IPS DF 6.9 (cell line): ENCODE measurements at places on chromosomes 16 and 17.

GRCh38 chr16:13378151-13378550, 476.8 kb downstream of the SHISA9 start:
- H3K36me3 ChIP-seq = no peaks in the 10 kb centered on the region
- no peak overlapping the region for H3K4me3 ChIP-seq
- no peak overlapping the region for H3K27ac ChIP-seq
- no peaks in the 10 kb centered on the region; the same call in 1 of the 2 replicates for H3K4me1 ChIP-seq
- H3K27me3 ChIP-seq = no peaks in the 10 kb centered on the region

GRCh38 chr16:683396-684070, 601 bp downstream of the JMJD8 start:
- H3K36me3 ChIP-seq = peaks cover 28% of the 10 kb centered on the region
- H3K27ac ChIP-seq = no peak overlapping the region
- DNase-seq = no peak
- no peaks in the 10 kb centered on the region for H3K27me3 ChIP-seq

DNA sequence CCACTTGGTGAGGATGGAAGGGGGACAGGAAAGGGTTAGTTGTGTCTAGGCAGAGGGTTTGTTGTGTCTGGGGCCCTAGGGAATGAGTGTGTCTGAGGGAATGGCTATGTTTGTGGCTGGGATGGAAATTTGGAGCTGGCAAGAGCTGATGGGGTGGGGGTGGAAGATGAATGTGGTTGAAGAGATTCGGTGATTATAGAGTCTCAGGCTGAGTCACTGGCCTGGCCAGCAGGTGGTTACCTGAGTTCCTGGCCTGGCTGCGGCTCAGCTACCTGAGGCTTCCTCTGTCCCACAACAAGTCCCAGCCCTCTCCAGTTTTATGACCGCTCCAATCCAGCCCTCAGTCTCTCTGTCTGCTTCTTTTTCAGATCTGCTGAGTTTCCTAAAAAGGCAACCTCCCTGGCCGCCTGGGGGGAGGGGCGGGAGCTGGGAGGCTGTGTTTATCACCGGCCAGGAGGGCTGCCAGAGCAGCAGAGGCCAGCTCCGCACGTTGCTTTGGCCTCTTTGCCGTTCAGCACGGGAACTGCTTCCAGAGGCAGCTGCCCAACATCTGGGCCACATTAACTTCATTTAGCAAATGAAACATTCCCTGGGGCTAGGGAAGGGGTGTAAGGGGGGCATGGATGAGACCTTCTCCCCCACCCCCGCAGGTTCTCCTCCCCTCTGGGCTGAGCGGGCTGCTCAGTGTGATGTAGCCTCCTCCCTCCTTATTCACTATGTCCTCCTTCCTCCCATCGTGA, 21.8 kb downstream of the ITGB3 start:
- no peaks in the 10 kb centered on the region for H3K27me3 ChIP-seq
- H3K36me3 ChIP-seq = no peaks in the 10 kb centered on the region
- DNase-seq = no peak
- H3K4me3 ChIP-seq = no peak overlapping the region
- H3K4me1 ChIP-seq = peaks cover 5% of the 10 kb centered on the region; the same call in 1 of the 2 replicates

DNA sequence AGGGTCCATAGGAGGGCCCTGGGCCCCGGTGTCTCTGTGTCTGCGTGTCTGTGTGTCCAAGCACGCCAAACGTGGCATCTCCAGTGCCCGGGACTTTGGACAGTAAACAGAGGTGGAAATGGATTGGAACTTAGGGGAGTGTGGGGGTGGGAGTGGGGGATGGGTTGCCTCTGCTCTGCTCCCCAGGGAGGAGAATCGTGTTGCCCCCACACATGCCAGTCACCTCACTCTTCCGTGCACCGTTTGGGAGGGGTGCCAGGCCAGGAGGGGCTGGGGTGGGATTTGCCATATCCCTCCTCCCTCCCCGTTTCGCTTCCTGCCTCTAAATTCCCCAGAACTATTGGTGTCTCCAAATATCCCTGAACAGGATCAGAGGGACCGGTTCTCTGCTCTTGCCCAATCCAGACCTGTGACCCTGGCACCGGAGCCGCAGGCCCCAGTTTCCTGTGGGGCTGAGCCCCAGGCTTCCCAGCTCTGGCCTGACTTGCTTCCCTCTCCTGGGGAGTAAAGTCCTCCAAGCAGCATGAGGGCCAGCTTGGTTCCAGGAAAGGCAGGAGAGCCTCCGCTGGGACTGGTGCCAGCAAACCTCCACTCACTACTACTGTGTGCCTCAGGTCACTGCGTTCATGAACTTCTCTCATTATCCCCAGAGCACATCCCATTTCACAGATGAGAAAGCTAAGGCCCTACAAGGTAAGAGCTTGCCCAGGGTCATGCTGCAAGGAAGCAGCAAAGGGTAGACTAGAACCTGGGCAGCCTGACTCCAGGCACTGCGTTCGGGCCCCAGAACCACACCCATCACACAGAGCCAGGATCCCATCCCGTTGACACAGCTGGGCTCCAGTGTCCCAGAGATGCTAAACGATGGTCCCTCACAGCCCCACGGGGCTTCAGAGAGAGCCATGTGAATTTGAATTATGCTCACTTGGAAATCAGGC, at the start of gene ASGR1:
Gene ASGR1 (minus strand): TSS at position 54 of the 938 bp plus-strand sequence. CDS start 807 bp downstream, outside the sequence.
- no peak within 1 kb of the TSS for H3K27ac ChIP-seq
- peaks cover 3% of the 10 kb centered on the region; the same call in 1 of the 2 replicates for H3K27me3 ChIP-seq
- peak within 1 kb of the TSS; percentile 45; the same call in 1 of the 2 replicates for H3K4me3 ChIP-seq
- no peak for DNase-seq
- peaks cover 1% of the 10 kb centered on the region; the same call in 1 of the 2 replicates for H3K4me1 ChIP-seq

DNA sequence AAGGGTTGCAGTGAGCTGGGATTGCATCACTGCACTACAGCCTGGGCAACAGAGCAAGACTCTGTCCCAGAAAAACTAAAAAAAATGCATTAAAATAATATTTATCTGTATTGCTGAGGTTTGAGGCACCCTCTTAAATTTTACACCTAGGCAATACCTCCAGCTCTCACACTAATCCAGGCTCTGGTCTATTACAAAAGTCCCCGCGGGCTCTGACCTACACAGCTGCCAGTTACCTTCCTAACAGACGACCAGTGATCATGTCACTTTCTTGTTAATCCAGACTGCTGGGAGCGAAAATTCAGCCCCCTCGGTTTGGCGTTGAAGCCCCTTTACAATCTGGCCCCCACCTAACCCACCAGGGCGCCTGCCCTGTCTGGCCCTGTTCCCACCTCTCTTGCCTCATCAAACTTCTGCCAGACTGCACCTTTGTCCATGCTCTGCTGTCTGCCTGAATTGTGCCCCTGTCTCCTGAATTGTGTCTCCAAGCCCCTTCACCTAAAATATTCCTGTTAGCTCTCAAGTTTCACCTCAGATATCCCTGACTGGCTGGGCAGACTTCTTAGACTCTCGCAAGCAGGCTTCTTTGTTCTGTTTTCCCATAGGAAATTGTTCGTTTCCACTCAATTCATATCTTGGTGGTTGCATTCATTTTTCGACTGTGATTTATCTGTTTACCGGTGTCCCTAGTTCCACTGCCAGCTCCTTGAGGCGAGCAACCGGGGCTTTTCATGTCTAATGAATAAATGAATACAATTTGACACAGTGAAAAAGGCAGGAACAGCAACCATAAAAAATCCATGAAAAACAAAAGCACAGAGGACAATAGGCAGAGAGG, 65.9 kb downstream of the PITPNC1 start:
- peaks cover 3% of the 10 kb centered on the region; the same call in 1 of the 2 replicates for H3K4me1 ChIP-seq
- no peaks in the 10 kb centered on the region for H3K27me3 ChIP-seq
- no peak for DNase-seq
- H3K4me3 ChIP-seq = no peak overlapping the region
- H3K27ac ChIP-seq = no peak overlapping the region

DNA sequence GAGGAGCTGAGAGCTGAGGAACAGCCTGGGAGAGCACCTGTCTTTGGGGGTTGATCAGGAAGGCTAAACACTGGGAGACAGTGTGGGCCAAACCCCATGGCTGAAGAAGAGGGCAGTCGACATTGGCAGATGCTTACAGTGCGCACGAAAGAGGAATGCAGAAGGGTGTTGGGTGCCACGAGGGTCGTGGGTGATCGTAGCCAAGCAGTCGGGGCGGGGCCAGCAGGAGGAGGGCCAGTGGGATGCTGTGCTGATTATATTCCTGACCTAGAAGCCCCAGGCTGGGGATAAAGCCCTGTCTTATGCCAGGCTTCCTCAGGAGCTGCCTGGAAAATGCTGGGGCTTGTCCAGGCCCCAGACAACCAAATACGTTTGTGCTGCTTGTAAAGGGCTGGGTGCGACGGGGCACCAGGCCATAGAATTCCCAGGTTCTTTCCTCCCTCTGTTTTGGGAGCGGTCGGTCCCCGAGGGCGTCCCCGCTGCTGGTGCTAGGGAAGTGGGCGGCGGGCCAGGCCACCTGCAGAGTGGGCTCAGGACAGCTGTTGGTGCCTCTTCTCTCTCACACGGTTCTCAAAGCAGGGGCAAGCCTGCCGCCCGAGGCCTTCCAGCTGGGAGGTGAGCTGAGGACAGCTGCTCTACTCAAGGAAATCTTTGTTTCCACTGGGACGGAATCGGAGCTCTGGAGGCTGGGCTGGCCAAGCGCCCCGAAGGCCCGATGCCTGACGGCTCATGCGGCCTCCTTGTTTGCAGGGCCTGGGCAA, 10.0 kb downstream of the C1QTNF1 start:
- no peak overlapping the region for H3K27ac ChIP-seq
- no peaks in the 10 kb centered on the region for H3K27me3 ChIP-seq
- no peak overlapping the region for H3K4me3 ChIP-seq
- no peaks in the 10 kb centered on the region for H3K36me3 ChIP-seq

- no peak overlapping the region for H3K4me3 ChIP-seq
- H3K27ac ChIP-seq = no peak overlapping the region
- no peaks in the 10 kb centered on the region for H3K27me3 ChIP-seq
- no peak for DNase-seq
- no peaks in the 10 kb centered on the region for H3K4me1 ChIP-seq
Observed at GRCh38 chr16:7731141-7731540, 398.5 kb downstream of the RBFOX1 start.

DNA sequence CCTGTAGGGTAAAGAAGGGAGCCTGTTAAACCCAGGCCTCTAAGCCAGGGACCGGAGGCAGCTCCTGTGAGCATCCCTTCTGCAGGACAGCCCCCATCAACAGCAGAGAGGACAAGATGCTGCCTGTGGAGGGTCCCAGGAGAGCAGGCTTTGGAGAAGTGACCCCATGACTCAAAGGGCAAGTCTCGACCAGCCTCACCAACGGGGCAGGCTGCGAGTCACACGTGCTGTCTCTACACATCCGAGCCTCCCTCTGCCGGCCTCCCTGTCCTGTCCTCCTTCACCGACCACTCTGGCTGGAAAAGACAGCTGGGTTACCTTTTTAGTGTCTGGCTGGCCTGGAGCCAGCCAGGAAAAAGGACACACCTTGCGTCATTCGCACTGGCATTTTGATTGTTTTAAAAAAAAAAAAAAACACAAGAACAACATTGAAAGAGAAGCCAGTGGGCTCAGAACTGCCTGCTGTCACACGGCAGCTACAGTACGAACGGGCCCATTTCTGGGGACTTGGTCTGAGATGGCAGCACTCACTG, 74.5 kb upstream of the RCVRN start:
- H3K27ac ChIP-seq = no peak overlapping the region
- H3K4me3 ChIP-seq = no peak overlapping the region
- no peak for DNase-seq

DNA sequence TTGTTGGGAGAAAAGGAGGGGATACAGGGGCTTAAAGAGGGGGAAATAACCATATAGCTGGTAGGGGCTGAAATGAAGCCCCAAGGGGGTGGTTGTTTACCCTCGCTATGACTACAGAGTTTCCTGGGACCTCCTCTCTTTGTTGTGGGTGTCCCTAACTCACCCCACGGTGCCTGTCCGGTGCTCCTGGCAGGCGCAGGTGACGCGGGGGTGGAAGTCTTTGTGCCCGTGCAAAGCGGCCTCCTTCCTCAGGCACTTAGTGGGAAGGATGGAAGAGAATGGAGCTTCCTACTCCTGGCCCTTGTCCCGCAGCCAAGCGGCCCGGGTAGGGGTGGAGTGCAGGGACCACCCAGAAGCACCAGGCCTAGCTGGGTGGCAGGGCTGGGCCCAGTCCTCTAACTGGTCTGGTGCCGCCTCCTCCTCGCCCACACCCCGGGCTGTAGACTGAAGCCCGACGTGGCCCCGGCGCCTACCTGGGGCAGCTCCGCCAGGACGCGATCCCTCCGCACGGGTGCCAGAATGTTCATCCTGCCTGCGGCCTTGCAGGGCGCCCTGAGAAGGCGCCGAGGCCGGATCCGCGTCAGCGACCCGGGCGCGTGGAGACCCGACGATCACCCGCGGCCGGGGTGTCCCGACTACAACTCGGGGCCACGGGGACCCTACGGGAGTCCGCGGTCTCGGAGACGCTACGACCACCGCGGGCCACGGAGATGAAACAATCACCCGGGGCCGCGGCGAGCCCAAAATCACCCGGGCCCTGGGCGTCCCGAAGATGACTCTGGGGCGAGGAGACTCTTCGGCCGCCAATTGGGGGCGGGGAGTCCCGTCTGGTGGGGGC, 709 bp downstream of the RAB34 start:
- DNase-seq = no peak
- no peaks in the 10 kb centered on the region for H3K27me3 ChIP-seq
- no peak overlapping the region for H3K27ac ChIP-seq
- H3K4me1 ChIP-seq = peaks cover 3% of the 10 kb centered on the region
- H3K36me3 ChIP-seq = peaks cover 18% of the 10 kb centered on the region

GRCh38 chr17:76353004-76353598, 615 bp downstream of the PRPSAP1 start:
- peaks cover 1% of the 10 kb centered on the region; the same call in 1 of the 2 replicates for H3K4me1 ChIP-seq
- peak overlapping the region; percentile 93; the same call in 1 of the 2 replicates for H3K4me3 ChIP-seq
- no peaks in the 10 kb centered on the region for H3K36me3 ChIP-seq
- H3K27ac ChIP-seq = no peak overlapping the region

GRCh38 chr16:2795395-2796143, 2.7 kb upstream of the PRSS41 start:
- no peaks in the 10 kb centered on the region for H3K36me3 ChIP-seq
- no peaks in the 10 kb centered on the region for H3K27me3 ChIP-seq
- no peak overlapping the region for H3K4me3 ChIP-seq
- no peak for DNase-seq

DNA sequence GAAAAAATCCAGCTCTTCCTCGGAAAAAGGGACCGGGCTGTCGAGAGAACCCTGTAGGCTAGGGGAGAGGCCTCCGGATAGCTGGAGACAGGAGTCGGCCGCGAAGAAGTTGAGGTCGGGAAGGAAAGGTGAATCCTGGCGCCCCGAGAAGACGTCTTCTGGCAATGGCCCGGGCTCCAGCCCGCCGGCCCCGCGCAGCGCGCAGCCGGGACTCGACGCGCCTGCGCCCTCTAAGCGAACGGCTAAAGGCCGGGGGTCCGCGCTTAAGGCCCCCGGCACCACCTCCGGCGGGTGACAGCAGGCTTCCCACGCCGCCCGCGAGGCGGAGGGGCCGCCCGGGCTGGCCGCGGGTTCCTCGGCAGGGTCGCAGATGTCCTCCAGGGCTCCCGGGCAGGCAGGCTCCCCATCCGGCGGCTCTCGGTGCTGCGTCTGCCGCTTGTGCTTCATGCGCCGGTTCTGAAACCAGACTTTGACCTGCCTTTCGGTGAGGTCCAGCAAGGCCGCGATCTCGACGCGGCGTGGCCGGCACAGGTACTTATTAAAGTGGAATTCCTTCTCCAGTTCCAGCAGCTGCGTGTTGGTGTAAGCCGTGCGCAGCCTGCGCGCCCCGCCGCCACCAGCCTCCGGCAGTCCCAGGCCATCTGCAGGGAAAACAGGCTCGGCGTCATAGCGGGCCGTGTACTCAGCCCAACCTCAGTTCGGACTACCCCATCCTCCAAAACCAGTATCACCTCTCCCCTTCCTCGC, 1.6 kb downstream of the HOXB2 start:
- H3K36me3 ChIP-seq = no peaks in the 10 kb centered on the region
- peaks cover 77% of the 10 kb centered on the region for H3K27me3 ChIP-seq
- peak overlapping the region; percentile 1; the same call in 1 of the 2 replicates for H3K4me3 ChIP-seq
- no peak overlapping the region for H3K27ac ChIP-seq
- peaks cover 6% of the 10 kb centered on the region for H3K4me1 ChIP-seq
